ENCODE measurements at places on chromosomes 3 and 15. TPM values are rescaled to one million over a fixed set of nuclear protein-coding genes. Genes with fewer than 3 reads are reported as not detected.

DNA sequence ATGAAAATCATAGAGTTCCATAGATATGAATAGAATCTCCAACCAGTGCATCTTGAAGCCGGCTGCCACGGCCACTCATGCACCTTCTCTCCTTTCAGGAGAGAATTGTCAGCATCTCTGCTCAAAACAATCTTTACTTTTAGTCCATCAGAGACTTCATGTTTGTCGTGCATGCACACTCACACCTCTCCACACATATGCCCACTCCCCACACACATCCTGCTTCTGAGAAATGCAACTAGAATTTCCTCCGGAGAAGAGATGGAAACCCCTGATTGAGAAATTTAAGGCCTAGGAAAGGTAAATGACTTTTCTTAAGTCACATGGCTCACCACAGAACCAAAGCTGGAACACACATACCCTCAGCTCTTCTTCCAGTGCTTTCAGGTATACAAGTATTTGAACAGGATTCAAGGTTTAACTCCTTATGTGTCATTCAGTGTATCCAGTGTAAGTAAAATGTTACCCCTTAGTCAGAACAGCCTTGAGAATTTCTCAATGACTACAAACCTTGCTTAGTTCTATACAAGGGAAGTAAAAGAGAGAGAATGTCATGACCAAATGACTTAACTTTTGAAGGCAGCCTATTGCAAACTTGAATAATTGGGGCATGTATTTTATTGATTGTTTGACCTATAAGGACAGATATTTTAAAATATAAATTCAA lies 69.1 kb upstream of the TSEN2 start:
- DNase-seq, result no peak
- peaks cover 14% of the 10 kb centered on the region for H3K27me3 ChIP-seq
- no peak overlapping the region for H3K4me3 ChIP-seq
- peaks cover 4% of the 10 kb centered on the region for H3K4me1 ChIP-seq

The GOLGA6L2 gene
- total RNA-seq, result not detected

The A4GNT gene
- not detected for total RNA-seq

The ISLR2 gene
- total RNA-seq, result not detected

The SST gene
- not detected for total RNA-seq

GRCh38 chr3:172038798-172039435 lies 461 bp upstream of the FNDC3B start:
- H3K4me3 ChIP-seq, result peak overlapping the region; percentile 87
- peaks cover 17% of the 10 kb centered on the region for H3K4me1 ChIP-seq
- H3K27ac ChIP-seq, result peak overlapping the region; percentile 95
- DNase-seq, result no peak

DNA sequence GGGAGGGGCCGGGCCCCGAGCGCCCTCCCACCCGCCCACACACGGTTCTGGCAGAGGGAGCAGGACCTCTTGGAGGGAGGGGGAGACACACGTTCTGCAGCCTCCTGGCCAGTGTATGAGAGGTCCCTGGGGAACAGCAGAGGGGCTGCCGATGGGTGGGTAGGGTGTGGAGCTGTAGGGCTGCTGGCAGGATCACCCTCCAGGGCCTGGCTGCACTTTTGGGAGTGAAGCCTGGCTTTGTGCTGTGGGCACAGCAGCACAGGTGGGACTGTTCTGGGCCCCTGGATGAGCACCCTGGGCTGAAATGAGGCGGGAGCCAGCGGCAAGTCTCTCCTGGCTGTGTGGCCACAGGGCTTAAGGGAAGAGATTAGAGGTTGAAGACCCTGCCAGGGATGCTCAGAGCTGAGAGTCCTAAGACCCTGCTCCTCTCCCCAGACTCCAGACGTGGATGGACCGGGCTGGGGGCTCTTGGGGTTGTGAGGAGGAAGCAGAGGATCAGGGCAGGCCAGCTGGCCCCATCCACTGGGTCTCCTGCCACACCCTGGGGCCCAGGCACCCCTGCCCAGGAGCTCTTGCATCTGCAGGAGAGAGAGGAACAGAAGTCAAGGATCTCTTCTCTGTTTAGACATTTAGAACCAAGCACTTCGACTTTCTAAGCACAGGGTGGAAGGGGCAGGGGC lies 45.2 kb downstream of the RGMA start:
- H3K27ac ChIP-seq, result no peak overlapping the region
- H3K4me1 ChIP-seq, result peaks cover 6% of the 10 kb centered on the region
- H3K36me3 ChIP-seq, result no peaks in the 10 kb centered on the region
- DNase-seq, result no peak

The SKOR1 gene
- 0.09 TPM for total RNA-seq

DNA sequence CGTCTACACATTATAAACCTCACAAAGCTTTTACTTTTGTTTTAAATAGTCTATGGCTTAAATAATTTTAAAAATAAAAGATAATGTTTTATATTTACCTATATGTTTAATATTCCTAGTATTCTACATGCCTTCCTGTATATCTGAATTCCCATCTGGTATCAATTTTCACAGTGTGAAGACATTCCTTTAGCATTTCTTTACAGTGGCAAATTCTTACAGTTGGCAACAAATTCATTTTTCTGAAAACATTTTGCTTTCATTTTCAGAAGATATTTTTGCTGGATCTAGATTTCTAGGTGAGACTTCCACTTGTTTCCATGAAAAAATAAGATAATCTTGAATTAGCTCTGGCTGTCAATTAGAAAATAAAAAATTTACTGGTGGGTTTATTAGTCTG lies 471.4 kb upstream of the NAALADL2 start:
- H3K27ac ChIP-seq, result no peak overlapping the region
- no peaks in the 10 kb centered on the region for H3K36me3 ChIP-seq
- no peaks in the 10 kb centered on the region for H3K27me3 ChIP-seq
- no peaks in the 10 kb centered on the region for H3K4me1 ChIP-seq
- no peak overlapping the region for H3K4me3 ChIP-seq

The DUOXA2 gene
- not detected for total RNA-seq

DNA sequence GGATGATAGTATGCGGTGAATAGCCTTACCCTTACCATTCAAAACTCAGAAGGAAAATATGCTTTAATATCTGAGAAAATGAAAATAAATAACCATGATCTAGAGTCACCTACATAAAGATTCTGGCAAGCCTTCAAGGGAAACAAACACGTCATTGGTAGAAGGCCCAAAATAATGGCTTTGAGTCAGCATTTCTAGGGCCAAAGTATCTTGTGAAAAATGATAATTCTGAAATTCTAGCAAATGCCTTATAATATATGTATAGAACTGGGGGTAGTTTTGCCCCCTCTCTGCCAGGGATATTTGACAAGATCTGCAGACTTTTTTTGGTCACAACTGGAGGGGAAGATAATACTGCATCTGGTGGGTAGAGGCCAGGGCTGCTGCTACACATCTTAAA lies 15.4 kb downstream of the PLSCR1 start:
- no peak for DNase-seq
- H3K36me3 ChIP-seq, result peaks cover 46% of the 10 kb centered on the region
- no peaks in the 10 kb centered on the region for H3K27me3 ChIP-seq
- no peak overlapping the region for H3K4me3 ChIP-seq
- peaks cover 19% of the 10 kb centered on the region for H3K4me1 ChIP-seq

DNA sequence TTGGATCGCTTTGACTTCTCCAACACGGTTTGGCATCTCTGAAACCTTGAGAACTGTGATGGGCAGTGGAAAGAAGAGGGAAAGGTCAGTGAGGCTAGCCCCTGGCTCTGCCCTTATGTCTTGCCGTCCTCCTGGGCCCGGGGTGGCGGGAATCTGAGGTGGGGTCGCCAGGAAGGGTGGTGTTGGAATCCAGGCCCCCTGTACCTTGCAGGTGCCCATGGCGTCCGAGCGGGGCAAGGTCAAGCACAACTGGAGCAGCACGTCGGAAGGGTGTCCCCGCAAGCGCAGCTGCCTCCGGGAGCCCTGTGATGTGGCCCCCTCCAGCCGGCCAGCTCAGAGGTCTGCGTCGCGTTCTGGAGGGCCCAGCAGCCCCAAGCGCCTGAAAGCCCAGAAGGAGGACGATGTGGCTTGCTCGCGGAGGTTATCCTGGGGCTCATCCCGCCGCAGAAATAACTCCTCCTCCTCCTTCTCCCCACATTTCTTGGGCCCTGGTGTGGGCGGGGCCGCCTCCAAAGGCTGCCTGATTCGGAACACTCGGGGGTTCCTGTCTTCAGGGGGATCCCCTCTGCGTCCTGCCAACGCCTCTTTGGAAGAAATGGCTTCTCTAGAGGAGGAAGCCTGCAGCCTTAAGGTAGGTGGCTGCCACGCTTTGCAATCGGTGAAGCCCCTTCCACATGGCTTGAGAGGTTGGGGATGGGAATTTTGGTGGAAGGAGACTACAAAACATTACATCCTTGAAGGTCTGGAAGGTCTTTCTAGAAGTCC lies 907 bp downstream of the TATDN2 start:
- peaks cover 77% of the 10 kb centered on the region for H3K36me3 ChIP-seq
- DNase-seq, result peak; percentile 87
- H3K4me1 ChIP-seq, result peaks cover 49% of the 10 kb centered on the region
- H3K27ac ChIP-seq, result peak overlapping the region; percentile 98
- peak overlapping the region; percentile 92 for H3K4me3 ChIP-seq

The CATSPER2 gene
- total RNA-seq, result 8.9 TPM

GRCh38 chr15:97236140-97236539 lies 724.4 kb upstream of the ARRDC4 start:
- no peaks in the 10 kb centered on the region for H3K4me1 ChIP-seq
- H3K27me3 ChIP-seq, result no peaks in the 10 kb centered on the region
- no peak overlapping the region for H3K4me3 ChIP-seq
- H3K27ac ChIP-seq, result no peak overlapping the region
- no peaks in the 10 kb centered on the region for H3K36me3 ChIP-seq

- H3K4me3 ChIP-seq, result peak overlapping the region; percentile 94
- H3K27ac ChIP-seq, result peak overlapping the region; percentile 85
Measured at GRCh38 chr15:43370310-43370974, 401 bp downstream of the ZSCAN29 start.

- peaks cover 39% of the 10 kb centered on the region for H3K4me1 ChIP-seq
- peak; percentile 75 for DNase-seq
- peaks cover 26% of the 10 kb centered on the region for H3K27me3 ChIP-seq
- peak overlapping the region; percentile 92 for H3K4me3 ChIP-seq
Measured at GRCh38 chr3:4493941-4494894, 1.1 kb downstream of the ITPR1 start.

The UNC13C gene
- not detected for total RNA-seq

DNA sequence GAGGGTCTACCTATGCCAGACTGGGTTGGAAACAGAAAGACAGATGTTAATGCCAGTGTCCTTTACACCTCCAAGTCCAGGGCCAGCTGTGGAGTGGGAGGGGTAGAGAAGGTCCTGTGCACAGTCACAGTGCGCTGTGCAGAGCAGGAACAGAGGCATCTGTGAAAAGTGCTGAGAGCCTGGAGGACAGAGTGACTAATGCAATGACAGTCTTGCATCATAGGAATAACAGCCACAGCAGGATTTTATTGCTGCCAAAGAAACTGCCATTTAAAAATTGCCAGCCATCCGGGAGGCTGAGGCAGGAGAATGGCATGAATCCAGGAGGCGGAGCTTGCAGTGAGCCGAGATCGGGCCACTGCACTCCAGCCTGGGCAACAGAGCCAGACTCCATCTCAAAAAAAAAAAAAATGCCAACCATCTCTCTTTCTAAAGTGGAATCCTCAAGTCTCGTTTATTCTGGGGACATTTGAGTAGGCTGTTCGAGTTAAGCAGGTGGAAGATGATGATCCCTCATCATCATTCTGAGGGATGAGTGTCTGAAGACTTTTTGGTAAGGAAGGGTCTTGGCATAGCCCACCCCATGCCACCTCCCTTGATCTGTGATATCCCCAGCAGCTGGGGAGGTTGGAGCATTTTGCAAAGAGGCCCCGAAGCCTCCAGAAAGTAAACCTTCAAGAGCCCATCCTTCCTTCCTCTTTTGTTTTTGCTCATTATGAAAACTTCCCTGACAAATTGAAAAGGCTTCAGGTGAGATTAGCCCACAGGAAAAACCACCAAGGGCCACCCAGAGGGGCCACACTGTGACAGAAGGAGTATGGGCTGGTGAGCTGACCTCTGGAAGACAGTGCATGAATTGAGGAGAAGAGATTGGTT lies 7.7 kb downstream of the CCR2 start:
- no peak overlapping the region for H3K27ac ChIP-seq
- no peak overlapping the region for H3K4me3 ChIP-seq
- H3K27me3 ChIP-seq, result peaks cover 35% of the 10 kb centered on the region
- DNase-seq, result no peak
- H3K36me3 ChIP-seq, result peaks cover 11% of the 10 kb centered on the region

The RFTN1 gene
- 92.4 TPM for total RNA-seq

DNA sequence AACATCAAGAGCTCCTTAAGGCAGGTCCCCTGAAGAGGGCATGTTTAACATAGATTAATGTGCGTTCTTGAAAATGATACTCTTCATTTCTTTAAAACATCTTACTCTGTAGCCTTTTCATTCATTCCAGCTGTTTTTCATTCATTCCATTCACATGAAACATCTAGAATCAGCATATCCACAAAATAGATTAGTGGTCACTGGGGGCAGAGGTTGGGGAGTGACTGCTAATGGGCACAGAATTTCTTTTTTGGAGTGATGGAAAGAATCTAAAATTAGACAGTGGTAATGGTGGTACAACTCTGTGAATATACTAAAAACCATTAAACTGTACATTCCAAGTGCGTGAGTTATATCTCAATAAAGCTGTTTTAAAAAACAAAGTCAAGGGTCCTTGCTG lies 15.4 kb upstream of the CXCR6 start:
- H3K36me3 ChIP-seq, result peaks cover 77% of the 10 kb centered on the region
- peaks cover 5% of the 10 kb centered on the region for H3K4me1 ChIP-seq
- H3K27ac ChIP-seq, result no peak overlapping the region
- no peak for DNase-seq

The CYP8B1 gene
- not detected for total RNA-seq

The GATM gene
- total RNA-seq, result 0.65 TPM

GRCh38 chr3:78765671-78766485 lies 1001.9 kb downstream of the ROBO1 start:
- H3K27me3 ChIP-seq, result no peaks in the 10 kb centered on the region
- DNase-seq, result no peak
- no peak overlapping the region for H3K27ac ChIP-seq
- no peak overlapping the region for H3K4me3 ChIP-seq
- no peaks in the 10 kb centered on the region for H3K4me1 ChIP-seq

- DNase-seq, result no peak
- no peaks in the 10 kb centered on the region for H3K27me3 ChIP-seq
- H3K4me3 ChIP-seq, result no peak overlapping the region
- H3K27ac ChIP-seq, result peak overlapping the region; percentile 68
- H3K36me3 ChIP-seq, result peaks cover 35% of the 10 kb centered on the region
Measured at GRCh38 chr15:64847448-64847847, 5.7 kb downstream of the PLEKHO2 start.

DNA sequence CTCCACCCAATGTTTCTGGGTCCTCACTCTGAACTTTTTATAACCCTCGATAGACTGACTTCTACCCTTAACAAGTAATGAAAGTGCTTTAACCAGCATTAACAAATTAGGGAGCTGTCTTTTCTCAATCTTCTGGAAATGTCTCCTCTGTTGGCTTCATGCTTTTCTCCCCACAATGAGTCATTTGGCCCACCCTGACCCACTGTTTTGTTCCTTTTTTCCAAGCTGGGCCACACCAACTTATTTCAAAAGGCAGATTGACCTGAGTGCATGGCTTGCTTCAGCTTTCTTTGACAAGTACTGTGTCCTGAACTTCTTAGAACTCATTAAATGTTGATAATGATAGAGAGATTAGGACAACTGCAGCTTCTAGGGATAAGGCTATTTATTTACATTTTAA lies 199.6 kb upstream of the SEMA6D start:
- no peaks in the 10 kb centered on the region for H3K27me3 ChIP-seq
- H3K27ac ChIP-seq, result no peak overlapping the region
- H3K4me1 ChIP-seq, result no peaks in the 10 kb centered on the region
- no peak overlapping the region for H3K4me3 ChIP-seq
- DNase-seq, result no peak
